ENCODE measurements at places on chromosomes 2 and 18.

GRCh38 chr18:59509481-59510442 lies 150.7 kb upstream of the LMAN1 start:
- DNase-seq, result no peak

GRCh38 chr18:12393510-12393909 lies 14.2 kb upstream of the PRELID3A start:
- no peak for DNase-seq

GRCh38 chr18:10289251-10289650 lies 165.2 kb upstream of the APCDD1 start:
- DNase-seq, result no peak

DNA sequence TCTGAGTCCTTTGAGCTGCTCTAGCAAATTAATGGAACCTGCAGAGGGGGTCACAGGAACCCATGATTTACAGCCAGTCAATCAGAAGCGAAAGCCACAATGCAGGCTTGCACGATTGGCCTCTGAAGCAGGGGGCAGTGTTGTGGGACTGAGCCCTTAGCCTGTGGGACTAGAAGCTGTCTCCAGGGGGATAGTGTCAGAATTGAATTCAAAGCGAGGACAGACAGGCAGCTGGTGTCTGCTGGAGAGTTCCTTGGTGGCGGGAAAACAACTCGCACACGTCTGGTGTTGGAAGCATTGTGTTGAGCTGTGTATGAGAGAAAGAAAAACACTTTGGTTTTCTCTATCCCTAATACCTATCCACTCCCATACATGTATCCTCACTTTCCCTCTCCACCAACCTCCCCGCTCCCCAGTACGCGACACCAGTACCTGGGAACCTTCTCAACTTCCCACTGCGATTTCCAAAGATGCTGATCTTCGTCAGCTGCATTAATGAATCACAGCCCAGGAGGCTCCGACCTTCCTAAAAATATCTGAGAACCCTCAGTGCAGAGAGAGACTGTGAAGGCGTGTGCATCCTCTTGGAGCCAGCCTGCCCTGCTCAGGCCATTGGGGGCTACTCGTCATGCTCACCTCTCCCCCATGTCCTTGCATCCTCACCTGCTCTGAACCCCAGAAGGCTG lies 88.2 kb downstream of the HS1BP3 start:
- DNase-seq, result no peak

GRCh38 chr18:11728249-11728648 lies 39.2 kb downstream of the GNAL start:
- DNase-seq, result no peak

DNA sequence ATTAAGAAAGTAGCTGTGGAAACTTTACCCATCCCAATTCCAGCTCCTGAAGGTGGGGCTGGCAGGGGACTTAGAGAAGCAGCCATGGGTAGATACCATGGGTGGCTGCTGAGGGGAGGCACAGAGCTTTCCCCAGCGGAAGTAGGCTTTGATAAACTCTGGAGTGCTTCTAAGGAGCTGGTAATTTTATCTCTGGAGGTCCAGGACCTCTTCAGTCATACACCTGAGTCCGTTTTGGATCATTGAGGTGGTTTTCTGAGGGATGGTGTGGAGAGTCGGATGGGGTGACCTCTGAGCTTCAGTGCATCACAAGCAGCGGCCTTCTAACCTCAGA lies 36.7 kb upstream of the BMP10 start:
- no peak for DNase-seq

GRCh38 chr2:205708231-205708631 lies 25.9 kb downstream of the NRP2 start:
- DNase-seq, result no peak

DNA sequence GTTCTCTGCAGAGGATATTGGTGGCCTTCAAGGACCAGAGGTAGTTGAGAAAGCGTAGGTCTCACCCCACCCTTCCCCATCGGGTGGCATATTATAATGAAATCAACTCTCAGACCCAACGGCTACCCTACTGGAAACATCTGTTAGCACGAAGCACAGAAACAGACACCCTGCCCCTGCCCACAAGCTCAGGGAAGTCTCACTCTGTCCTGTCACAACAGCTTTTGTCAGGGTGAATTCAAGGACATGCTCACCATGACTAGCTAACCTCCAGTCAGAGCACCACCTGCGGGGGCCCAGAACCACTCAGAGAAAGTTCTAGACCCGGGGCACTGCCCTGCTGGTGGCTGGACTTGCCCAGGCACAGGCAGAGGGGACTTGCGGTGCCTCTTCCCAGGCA lies 3.5 kb upstream of the B3GNT7 start:
- DNase-seq, result no peak

GRCh38 chr2:233746475-233747282 lies 13.4 kb upstream of the UGT1A1 start:
- DNase-seq, result no peak

- no peak for DNase-seq
These were observed 477.1 kb downstream of the FBXO15 start for GRCh38 chr18:73670524-73670923.

- no peak for DNase-seq
These were observed 151.9 kb downstream of the CD226 start for GRCh38 chr18:69795791-69796190.

GRCh38 chr2:98460573-98461497 lies 16.2 kb downstream of the INPP4A start:
- peak; percentile 18 for DNase-seq

GRCh38 chr2:189069855-189070619 lies 95.9 kb downstream of the COL3A1 start:
- no peak for DNase-seq

GRCh38 chr2:88735853-88736252 lies 44.4 kb downstream of the RPIA start:
- no peak for DNase-seq

- DNase-seq, result no peak
These were observed 1303.7 kb downstream of the DPP10 start for GRCh38 chr2:115746151-115746550.

- DNase-seq, result no peak
These were observed 407.8 kb upstream of the CDH2 start for GRCh38 chr18:28584731-28585130.

DNA sequence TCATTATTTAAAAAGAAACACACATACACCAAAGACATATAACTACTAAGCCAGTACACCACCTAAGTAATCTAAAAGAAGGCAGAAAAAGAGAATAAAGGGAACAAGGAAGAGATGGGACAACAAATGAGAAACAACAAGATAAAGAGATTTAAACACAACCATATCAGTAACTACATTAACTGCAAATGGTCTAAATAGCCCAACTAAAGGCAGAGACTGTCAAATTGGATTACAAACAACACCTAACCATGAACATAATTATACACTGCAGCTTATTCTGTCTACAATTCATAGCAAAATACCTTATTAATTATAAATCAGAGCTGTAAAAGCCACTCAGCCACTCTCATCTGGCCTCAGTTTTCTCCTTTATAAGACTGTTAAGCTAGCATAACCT lies 15.0 kb downstream of the PPP4R1 start:
- DNase-seq, result no peak

GRCh38 chr2:240974771-240975572 lies 23.4 kb upstream of the SNED1 start:
- no peak for DNase-seq

- DNase-seq, result no peak
These were observed 59.4 kb downstream of the LIMS1 start for GRCh38 chr2:108593547-108594098.

DNA sequence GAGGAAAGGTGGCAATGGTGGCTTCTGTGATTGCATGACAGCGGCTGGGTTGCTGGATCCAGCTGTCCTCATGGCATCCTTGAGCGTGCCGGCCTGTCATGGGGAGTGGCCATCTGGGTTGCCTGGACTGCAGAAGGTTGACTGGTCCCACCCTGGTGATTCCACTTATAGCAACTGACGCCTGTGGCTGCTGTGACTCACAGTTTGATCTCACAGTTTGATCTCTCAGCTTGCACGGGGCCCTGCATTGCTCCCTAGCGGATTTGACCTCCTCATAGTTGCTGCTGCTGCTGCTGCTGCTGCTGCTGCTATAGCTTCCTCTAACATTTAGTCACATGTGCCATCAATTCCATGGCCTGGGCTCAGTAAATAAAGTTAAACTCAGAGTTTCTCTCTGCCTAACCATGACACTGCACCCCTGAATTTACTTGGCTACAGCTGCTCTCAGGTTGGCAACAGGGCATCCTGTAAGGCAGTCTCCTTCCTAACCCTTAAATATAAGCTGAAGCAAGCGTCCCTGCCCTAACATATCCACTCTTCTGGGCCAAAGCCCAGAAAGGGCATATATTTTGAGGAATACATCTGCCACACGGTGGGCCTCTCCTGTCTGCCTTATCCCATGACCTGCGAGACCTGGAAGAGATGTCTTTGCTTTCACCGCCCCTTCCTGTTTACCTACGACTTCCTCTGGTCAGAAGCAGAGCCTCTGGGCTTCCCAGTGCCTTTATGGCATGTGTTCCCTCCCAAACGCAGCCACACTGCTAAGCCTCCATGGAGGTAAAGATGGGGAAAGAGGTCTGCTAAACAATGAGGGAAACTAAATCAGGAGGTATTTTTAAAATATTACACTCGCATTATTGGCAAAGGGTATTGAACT lies 37.8 kb upstream of the CCDC150 start:
- DNase-seq, result no peak

GRCh38 chr2:85096616-85097015 lies 36.6 kb upstream of the TCF7L1 start:
- DNase-seq, result no peak

DNA sequence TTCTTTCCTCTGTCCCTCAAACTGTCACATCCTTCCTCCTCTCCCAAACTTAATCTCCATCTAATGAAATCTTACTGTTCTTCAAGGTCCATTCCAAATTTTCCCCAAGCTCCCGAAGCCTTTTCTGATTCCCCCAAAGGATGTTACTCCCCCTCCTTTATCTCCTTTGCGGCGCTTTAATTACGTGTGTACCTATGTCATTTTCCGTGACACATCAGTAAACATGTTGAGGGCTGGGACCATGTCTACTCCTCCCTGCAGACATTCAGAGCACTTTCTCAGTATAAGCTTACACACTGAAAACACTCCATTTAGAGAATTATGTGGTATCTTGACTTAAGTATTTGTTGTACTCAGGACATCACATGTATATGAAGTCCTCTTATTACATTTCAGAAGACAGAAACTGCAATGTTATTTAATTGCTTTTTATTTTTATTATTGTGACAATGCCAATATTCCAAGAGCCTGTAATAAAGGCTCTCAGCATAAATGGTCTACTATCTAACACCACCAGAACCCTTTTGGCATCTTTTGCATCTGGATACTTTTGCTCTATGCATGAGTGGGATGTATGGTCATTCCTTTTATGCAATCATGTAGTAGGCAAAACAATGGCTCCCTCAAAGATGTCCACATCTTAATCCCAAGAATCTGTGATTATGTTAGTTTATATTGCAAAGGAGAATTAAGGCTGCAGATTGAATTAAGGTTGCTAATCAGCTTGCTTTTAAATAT lies 1.8 kb downstream of the NMI start:
- no peak for DNase-seq

DNA sequence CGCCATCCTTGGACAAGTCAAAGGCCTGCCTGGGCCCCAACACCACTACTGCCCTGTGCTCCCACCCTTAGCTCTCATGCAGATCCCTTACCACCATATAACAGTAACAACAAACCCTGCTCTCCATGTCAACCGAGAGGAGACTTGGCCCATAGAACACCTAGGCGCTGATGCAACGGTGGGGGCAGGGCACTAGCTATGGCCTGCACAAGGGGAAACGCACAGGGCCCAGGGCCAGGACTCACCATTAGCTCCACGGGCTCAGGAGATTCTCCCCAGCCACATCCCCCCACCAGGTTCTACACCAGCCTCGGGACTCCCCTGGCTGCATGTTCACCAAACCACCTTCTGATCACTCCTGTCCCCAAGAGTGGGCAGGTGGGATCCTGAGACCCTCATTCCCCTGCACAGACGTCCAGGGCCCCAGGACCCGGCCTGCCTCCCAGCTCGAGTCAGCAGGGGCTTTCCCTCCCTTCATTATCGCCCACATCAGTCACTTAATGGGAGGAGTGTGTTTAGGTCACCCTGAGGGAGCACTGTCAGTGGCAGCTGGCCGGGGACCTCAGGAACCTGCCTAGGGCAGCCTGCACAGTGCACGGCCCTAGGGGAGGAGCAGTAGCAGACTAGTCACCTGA lies 29.3 kb downstream of the ANKMY1 start:
- no peak for DNase-seq
